ENCODE measurements at places on chromosomes 5 and 9.

DNA sequence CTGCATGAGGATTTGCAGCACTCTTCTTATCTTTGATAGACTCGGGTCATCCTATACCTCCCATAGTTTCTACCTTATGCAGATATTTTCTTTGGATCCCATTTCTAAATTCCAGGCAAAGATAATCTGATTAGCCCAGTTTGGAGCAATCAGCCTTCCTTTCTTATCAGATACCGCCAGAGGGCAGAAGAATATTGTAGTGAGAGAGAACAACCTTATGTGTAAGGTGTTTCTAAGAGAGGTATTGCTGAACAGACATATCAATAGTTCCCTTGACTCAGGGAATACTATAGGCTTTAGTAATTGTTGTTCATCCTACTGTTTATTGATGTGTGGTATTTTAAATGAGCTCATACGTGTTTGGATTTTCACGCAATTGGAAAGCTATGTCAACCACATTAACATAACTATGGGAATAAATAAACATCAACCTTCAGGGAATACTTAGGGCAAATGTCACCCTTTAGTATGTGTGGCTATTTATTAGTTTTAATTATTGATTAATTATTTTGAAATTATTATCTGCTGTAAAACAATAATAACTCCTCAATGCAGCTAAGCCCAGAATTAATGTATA is 1435.2 kb upstream of the CDH9 start:
- DNase-seq, result no peak

DNA sequence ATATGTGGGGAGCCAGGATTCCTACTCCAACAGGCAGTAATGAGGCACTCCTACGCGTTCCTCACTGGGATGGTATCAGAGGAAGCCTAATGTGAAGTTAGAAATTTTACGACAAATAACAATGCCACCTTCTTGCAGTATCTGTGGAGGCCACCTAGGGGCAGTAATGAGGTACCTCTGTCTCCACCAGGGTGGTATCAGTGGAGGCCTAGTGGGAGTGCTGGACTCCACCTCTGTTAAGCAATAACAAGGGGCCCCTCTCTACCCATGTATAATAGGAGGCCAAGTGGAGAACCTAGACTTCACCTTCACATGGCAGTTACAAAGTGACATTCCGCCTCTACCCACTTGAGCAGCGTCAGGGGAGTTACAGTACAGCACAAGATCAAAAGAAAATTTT is 147.9 kb downstream of the PLPPR1 start:
- no peak for DNase-seq

DNA sequence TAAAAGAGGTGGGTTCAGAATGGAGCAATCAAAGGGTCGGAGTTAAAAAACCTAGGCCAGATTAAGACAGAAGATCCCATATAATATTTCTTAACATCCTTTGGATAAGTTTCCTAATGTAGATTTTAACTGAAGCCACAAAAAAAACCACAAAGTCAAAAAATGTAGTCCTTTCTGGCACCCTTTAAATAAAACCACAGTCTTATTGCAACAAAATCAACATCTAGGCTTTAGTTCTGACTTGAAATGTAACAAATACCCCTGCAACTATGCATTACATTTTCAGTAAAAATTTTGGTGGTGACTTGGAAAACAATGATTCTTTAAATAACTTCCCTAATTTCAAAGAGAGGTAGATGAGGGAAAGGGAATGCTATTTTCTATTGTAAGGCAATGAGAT is 109.2 kb downstream of the PSAT1 start:
- no peak for DNase-seq

- DNase-seq, result no peak
Measured at GRCh38 chr5:179119415-179120170, 59.4 kb downstream of the ZNF354C start.

DNA sequence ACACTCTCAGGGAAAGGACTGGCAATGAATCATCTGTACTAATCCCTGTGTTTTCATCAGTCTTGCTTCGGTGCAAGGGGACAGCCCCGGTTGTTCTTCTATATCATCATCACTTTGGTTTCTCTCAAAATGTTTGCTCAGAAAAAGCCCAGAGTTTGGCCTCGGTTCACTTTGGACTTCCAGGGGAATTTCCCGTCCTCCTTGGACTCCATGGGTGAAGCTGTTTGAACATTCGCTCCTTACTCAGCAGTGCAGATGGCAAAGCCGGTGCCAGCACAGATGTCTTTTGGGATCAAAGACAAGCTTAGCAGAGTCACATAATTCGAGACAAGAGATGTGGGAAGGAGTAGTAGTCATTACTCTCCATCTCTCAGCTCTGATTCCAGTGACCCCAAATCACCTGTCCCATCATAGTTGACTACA is 69.8 kb upstream of the TNFSF8 start:
- DNase-seq, result no peak

DNA sequence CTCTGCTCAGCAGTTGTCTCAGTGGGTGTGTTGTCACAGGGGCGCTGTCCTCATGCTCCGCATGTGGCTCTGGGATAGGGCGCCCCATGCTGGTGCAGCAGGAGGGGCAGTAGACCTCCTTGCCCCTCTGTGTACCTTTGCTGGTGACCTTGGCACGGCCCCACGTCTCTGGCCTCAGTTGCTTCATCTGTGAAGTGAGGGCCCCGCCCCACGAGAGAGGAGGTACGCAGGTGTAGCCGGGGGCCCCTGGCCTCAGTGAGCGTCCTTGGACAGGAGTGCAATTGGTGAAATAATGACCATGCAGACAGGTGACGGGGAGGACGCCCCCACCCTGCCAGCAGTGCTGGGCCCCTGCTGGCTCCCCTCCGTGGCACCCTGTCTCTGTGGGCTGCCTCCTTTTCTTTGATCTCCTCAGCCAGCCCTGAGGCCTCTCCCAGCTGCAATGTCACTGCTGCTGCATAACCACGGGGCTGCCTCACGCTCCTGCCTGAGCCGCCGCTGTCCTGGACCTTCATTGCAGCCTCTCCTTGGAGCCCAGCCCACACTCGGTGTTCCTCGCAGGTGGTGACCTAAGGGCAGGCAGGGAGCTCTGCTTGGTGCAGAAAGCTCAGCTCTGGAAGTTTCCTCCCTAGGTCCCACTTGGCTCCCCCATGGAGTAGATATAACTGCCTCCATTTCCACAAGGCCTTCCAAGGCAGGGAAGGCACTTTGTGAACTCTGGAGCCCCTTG is 57.3 kb downstream of the PHF2 start:
- no peak for DNase-seq

DNA sequence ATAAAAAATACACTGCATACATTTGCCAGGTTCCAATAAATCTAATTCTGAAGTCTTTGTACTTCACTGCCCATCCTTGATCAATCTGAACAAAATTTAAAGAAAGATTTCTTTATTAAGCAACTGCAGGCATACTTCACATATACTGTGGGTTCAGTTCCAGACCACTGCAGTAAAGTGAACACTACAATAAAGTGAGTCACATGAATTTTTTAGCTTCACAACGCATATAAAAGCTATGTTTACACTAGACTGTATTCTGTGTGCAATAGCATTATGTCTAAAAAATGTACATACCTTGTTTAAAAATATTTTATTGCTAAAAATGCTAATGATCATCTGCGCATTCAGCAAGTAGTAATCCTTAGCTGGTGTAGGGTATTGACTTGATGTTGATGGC is 52.1 kb downstream of the SSBP2 start:
- DNase-seq, result no peak

- DNase-seq, result no peak
Measured at GRCh38 chr9:116933251-116933650, 246.1 kb downstream of the TRIM32 start.

DNA sequence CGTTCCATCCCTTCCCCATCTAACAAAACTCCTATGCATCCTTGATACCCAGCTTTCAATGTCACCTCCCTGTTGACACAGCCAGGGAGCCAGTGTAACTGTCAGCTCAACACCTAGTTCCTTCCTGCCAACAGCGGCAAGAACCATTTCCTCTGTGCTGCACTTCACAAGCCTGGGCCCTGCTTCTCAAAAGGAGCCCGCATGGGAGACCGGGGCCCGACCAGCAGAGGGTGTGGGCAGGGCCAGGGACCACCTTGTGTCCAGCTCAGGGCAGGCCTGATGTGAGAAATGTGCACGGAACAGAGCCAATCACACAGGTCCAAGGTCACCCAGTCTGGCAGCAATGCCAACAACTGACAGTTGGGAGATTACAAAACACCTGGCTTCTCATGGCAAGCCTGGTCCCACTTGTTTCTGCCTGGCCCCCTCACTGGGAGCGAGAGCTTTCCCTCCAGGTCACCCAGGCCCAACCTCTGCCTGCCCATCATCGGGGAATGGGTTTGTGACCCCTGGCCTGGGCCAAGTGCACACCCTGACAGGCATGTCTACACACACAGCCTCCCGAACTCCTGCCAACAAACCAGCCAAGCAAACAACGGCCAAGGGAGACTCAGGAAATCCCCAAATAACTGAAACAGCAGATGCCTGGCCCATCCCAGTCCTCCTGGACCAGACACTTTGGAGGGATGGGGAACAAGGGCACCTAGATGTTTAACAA is 3.1 kb downstream of the RNF44 start:
- no peak for DNase-seq

GRCh38 chr9:106936680-106937079 is 73.7 kb downstream of the ZNF462 start:
- DNase-seq, result no peak

DNA sequence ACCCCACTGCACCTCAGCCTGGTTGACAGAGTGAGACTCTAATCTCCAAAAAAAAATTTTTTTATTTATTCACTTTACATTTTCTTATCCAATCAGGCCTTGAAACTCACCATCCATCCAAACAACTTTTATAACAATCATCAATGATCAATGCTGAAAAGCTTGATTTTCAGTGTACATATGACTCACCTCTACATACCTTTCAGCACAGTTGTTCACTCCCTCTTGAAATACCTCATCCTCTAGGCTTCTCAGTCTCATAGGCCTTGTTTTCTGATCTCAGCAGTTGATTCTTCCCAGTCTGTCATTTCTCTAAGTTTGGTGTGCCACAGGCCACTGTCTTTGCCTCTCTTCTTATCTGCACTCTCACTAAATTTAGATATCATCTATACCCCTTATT is 36.2 kb downstream of the GRIN3A start:
- no peak for DNase-seq
